MV-4-11 (cell line): ENCODE measurements at places on chromosomes 3 and 15.
A peak's percentile ranks its signal among the peaks of the same experiment; 100 is the strongest.

DNA sequence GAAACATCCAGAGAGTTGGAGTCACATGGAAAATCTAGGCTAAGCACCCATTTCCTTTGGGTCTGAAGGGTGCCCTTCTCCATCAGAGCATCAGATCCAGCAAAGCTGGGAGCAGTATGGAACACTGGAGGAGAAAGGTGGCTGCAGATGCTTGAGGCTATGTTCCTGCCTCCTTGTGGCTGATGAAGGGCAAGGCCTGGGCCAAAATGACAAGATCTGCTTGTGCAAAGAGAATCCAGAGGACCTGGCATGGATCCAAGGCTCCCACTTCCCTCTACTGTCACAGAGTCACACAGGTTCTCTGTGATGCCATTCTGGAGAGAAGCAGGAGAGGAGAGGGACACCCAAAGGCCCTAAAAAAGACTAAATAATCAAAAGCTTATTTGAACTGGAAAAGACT is 9.2 kb upstream of the ATP8B4 start:
- peak; percentile 83 for DNase-seq

DNA sequence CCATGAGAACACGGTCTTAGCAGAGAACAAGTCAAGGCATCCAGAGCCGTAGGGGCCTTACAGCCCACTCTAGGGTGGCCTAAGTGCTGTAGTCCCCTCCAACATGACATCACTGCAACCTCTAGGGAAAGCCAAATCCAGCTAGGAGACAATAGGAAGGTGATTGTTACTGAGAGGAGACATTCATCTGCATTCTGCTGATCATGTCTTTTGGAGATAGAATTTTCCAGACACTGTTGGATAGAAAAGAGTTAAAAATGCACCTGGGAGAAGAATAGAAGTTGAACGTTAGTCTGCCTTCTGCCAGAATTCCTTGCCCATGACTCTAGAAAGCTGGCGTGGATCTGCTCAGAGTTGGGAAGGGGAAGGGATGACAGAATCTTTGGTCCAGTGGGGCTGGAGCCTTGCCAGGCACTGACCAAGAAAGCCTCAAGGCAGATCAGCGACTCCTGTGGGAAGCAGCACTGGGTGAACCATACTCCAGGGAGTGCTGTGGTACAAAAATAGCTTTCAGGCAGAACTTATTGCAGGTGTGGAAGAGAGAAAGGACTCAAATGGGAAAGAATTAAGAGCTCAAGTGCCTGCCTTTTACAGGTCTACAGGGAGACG is 44.8 kb upstream of the RAF1 start:
- no peak for DNase-seq

- DNase-seq, result no peak
Observed at GRCh38 chr3:190716961-190717360, 145.5 kb downstream of the GMNC start.

GRCh38 chr3:5016211-5017161 is 37.2 kb downstream of the BHLHE40 start:
- peak; percentile 91 for DNase-seq

GRCh38 chr15:54388746-54389145 is 410.5 kb downstream of the UNC13C start:
- no peak for DNase-seq

DNA sequence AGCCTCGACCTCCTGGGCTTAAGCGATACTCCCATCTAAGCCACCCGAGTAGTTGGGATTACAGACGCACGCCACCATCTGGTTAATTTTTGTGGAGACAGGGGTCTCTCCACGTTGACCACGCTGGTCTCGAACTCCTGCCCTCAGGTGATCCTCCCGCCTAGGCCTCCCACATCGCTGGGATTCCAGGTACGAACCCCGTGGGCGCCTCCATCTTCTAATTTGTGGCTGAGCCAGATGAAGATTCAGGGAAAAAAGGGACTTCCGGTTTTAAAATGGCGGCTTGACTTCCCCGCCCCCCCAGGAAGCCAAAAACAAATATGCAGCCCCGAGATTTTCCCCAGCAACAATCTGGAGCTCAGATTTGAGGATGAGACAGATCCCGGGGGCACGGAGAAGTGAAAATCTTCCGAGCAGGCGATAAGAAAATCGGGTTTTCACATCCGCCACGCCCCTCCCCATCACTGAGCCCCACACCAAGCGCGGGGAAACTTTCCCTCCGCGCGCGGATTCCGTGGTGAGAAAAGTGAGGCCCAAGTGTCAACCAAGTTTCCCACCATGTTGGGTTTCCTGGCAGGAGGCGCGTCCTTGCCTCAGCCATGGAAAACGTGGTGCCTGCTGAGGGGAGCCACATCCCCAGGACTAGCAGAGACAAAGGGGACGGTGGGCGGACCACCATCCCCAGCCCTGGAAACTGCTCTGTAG is 15.4 kb downstream of the CHST14 start:
- DNase-seq, result no peak

- DNase-seq, result no peak
Observed at GRCh38 chr3:147089286-147089685, 317.1 kb downstream of the ZIC4 start.

GRCh38 chr3:142853270-142854168 is 35.4 kb downstream of the PCOLCE2 start:
- no peak for DNase-seq

GRCh38 chr3:125207949-125208568 is 4.5 kb downstream of the SLC12A8 start:
- no peak for DNase-seq

- DNase-seq, result no peak
Observed at GRCh38 chr3:59288951-59289350, 239.1 kb upstream of the CFAP20DC start.

- peak; percentile 25 for DNase-seq
Observed at GRCh38 chr15:45402955-45403877, 24.9 kb upstream of the GATM start.

DNA sequence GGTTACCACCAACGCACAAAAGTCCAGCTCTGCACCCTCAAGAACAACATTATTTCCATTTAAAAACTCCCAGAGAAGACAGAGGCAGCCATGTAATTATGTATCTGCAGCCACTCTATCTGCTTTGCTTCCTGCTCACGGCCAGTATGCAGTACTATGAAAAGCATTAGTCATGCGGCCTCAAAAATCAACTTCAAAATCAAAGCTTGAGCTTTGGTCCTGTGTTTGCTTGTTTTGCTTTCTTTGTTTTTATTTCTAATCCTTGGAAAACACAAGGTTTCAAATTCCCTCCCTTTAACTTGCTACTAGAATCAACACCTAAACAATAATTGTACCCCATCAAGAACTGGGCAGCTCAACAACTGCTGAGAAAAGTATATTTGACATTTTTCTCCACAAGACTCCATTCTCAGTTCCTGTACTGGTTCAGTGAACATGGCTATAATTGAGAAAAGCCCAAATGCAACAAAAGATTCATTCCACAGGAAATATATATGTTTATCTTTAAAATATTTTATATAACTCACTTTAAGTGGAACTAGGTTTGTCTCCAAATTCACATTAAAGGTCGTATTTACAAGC is 37.6 kb downstream of the GBE1 start:
- peak; percentile 0 for DNase-seq

- peak; percentile 35 for DNase-seq
Observed at GRCh38 chr3:122305818-122306621, 19.0 kb upstream of the CSTA start.

DNA sequence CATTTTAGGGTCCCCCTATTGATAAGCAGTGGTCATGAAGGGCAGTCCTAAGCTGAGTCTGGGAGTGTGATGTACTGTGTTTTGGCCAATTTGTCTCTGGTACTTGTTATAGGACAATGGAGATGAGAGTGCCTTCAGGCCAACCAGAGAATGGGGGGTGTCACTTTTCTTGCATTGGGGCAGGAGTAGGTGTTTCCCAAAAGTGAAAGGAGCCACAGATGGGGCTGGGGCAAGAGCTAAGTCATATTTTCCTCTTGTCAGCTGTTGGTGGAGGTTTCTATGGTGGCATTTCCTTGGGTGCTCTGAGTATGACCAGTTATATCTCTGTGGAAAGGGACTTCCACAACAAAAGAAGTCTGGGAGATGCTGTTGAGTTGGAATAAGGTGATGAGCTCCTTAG is 24.7 kb upstream of the BSN start:
- DNase-seq, result no peak

- peak; percentile 10 for DNase-seq
Observed at GRCh38 chr3:189202106-189202505, 30.3 kb downstream of the TPRG1 start.

- no peak for DNase-seq
Observed at GRCh38 chr15:39078026-39078425, 502.9 kb upstream of the THBS1 start.

GRCh38 chr3:181327349-181327748 is 337.8 kb upstream of the DNAJC19 start:
- no peak for DNase-seq

DNA sequence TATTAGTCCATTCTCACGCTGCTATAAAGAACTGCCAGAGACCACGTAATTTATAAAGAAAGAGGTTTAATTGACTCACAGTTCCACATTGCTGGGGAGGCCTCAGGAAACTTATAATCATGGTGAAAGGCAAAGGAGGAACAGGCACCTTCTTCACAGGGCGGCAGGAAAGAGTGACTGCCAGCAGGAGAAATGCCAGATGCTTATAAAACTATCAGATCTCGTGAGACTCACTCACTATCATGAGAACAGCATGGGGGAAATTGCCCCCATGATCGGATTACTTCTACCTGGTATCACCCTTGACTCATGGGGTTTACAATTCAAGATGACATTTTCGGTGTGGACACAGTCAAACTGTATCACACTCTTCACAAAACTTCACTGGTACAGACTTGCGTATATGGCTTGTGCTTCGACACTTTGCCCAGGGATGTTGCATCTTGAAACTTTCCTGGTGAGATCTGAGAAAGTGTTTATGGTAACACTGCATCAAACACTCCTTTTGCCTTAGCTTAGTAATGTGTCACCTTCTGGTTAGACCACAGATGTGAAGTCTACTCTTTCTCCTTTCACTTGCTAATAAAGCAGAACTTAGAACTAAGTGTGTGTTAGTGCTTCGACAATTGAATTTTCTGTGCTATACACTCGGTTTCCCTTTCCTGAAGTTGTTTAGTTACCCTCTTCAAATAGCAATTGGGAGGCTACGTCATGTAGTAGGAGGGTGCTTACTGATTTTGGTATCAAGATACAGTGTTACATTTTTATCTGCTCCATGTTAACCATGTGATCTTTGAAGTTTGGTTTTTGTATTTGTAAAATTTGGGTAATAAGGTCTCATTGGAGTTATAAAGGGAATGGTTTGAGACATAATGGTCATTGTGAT is 185.7 kb downstream of the LPP start:
- DNase-seq, result no peak

DNA sequence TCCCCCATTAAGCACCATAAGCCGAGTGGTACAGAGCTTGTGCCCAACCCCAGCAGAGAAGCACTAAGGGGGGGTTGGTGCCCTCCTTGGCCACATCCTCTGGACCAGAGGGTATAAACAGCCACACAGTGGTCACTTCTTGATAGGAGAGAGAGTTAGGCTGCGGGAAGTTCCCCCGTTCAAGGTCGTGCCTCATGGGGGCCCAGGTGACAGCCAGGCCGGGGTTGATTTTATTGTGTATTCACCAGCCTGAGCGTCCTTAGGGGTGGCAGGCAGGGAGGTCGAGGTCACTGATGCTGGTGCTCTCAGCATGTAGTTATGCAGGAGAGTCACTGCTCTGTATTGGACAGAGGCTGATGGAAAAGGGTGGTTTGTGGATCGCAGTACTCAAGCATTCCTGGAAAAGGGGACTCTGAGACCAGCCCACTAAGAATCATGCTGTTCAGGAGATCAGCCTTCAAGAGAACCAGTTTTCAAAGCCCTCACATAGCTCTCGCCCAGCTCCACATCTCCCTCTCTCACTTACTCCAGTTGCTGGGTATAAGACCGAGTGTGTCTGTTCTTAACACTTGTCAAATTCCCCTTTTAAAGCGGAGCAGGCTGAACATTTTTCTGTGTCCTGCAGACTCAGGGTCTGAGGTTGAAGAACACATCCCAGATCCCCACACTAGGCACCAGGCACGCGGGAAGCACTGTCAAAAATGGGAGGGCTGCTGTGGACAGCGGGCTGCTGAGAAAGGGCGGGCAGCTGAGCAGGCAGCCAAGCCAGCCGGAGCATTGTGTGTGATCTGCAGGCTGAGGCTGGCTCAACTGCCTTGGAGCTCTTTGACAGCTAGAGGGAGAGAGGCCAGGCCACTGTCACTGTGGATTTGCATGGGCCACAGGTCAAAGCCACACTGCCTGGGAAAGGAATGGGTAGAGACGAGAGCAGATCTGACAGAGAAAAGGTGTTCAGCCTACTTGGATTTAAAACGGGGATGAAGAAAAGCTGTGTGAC is 279.3 kb upstream of the LRRFIP2 start:
- DNase-seq, result no peak

- no peak for DNase-seq
Observed at GRCh38 chr15:48096355-48096786, 24.4 kb upstream of the SLC24A5 start.

DNA sequence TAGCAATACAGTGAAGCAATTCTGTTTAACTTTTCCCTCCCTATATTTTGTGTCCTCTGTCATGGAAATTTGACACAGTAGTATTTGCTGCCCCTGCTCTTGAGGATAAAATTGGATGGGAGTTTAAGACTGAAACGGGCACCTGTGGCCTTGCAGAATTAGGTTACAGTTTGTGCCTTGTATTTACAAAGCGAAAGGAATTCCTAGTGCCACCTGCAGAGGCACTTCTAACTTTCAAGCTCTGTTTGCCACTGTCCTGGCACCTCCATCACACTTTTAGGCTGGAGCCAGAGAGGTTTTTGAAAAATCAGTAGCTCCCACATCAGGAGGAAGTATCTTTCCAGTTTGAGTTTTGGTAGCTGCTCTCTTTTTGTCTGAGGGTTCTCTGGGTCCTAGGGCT is 39.5 kb downstream of the CD86 start:
- DNase-seq, result no peak

DNA sequence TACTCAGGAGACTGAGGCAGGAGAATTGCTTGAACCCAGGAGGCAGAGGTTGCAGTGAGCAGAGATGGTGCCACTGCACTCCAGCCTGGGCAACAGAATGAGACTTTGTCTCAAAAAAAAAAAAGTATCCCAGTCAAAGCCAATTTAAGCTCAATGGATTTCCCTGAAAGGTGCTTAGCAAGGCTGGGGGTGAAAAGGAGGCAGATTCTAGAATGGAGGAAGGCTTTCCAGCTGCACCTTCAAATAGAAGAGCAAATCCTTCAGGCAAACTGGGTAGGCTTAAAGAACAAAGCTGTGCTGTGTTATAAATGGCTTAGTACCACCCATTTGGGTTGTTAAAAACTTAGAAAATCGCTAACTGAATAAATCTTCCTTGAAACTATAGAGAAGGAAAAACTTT is 3.0 kb upstream of the IFT57 start:
- DNase-seq, result no peak

DNA sequence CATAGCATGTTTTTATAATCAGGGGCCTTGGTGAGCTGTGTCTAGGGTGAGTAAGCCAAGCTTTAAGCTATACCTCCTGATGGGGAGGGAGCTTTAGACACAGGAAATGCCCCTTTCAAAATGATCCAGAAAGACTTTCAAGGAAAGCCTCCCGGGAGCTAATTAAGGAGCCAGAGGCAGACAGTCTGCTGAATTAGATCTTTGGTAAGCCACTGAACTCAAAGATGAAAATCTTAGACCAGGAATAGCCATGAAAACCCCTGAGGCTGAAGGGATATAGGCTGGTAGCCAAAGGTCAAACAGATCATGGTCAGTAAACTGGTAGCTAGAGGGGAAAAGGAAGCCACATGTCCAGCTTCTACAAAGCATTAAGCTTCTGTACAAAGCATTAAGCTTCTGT is 42.7 kb upstream of the GAP43 start:
- no peak for DNase-seq
